Chondrocyte (in vitro differentiated cells): ENCODE measurements at places on chromosomes 16 and 17. TPM values are rescaled to one million over a fixed set of nuclear protein-coding genes. Genes with fewer than 3 reads are reported as not detected.

The TEX14 gene
- 0.05 to 0.08 TPM in 2 of 3 replicates, not detected in the other for total RNA-seq

The TRPV2 gene
- total RNA-seq, result 1.6 to 47.6 TPM (median 43.5 TPM) in 3 replicates

The WNT9B gene
- not detected in 3 replicates for total RNA-seq

DNA sequence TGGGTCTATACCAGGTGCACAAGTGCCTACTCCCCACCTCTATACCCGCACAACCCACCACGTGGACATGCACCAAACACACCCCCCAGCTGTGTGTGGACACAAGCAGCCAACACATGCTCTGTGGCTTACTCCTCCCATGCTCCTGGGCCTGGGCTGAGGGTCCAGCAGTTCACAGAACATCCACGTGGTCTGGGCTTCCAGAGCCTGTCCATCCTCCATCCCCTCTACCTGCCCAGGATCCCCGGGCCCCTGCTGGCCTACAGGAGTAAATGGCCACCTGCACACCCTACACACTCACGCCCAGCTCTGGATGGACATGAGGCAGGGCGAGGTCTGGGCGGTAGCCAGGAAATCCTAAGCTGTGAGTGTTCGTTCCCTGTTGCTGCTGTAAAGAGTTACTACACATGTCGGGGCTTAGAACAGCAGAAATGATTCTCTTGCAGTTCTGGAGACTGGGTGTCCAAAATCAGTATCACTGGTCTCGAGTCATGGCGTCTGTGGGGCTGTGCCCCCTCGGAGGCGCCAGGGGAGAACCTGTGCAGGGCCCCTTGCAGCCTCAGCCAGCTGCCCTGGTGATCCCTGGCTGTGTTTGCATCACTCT lies 15.0 kb upstream of the RAI1 start:
- peaks cover 10% of the 10 kb centered on the region for H3K4me1 ChIP-seq
- H3K36me3 ChIP-seq, result no peaks in the 10 kb centered on the region
- H3K4me3 ChIP-seq, result no peak overlapping the region

- peaks cover 13% of the 10 kb centered on the region for H3K4me1 ChIP-seq
- no peak for DNase-seq
- H3K36me3 ChIP-seq, result no peaks in the 10 kb centered on the region
- H3K27me3 ChIP-seq, result no peaks in the 10 kb centered on the region
Measured at GRCh38 chr16:56787167-56787566, 57.2 kb downstream of the NUP93 start.

GRCh38 chr17:69555056-69555455 lies 140.6 kb downstream of the MAP2K6 start:
- H3K27me3 ChIP-seq, result no peaks in the 10 kb centered on the region
- H3K4me1 ChIP-seq, result no peaks in the 10 kb centered on the region
- no peak for DNase-seq
- no peak overlapping the region for H3K27ac ChIP-seq

DNA sequence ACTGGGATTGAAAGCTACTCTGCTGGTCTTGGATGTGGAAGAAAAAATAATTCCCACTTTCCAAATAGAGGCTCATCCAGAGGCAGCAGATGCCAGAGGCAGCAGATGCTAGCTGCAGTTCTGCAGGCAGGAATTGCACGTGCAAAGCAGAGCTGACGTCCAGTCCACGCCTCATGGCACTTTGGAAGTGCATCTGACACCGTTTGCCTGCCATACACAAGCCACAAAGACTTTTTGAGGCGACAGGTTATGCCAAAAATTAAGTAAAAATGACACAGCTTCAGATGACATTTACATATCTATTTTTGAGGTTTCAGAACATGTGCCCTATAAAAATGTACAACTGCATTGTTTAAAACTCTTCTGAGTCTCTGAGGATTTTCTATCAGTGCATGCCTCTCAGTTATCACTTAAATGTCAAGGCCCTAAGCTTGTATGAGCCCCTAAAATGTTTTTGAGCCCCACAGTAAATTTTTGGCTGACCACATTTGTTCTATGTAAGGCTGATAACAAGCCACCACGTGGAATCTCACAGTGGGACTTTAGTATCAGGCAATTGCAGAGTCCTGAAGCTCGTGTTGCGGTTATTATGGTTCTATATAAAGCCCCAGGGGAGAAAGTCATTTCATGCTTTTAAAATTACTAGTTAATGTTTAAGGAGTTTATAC lies 239.2 kb downstream of the PRKCA start:
- no peak overlapping the region for H3K4me3 ChIP-seq
- H3K27me3 ChIP-seq, result no peaks in the 10 kb centered on the region
- peaks cover 72% of the 10 kb centered on the region for H3K4me1 ChIP-seq
- H3K27ac ChIP-seq, result peak overlapping the region; percentile 94
- no peaks in the 10 kb centered on the region for H3K36me3 ChIP-seq

DNA sequence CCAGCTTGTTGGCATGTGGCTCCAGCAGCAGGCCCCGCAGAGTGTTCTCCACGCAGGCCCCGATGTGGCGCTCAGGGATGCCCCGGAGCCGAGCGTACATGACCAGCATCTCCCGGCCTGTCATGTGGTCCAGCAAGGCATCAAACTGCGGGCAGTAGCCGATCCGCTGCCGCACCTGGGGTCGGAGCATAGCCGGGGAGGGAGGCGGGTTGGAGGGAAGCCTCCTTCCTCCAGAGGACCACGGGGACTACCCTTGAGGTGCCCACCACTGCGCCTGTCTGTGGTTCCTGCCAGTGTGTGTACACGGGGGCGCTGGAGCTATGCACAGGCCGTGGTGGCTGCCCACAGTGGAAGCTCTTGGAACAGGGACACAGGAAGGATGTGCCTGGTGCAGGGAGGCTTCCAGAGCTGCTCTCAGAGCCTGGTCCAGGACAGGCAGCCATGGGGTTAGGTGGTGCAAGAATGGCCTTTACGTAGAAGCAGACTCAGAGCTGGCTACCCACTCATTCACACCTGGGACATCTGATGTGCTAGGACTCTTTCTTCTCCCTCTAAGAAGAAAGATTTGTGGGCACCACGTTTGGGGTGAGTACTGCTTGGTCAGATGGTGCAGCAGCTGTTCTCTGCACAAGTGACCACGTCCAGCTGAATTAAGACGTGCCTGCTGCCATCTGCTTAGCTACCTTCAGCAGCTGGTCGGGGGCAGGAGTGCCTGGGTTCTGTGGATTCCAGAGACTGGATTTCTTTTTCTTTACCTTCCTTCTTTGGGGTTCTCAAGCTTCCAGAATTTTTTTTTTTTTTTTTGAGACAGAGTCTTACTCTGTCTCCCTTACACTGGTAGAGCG lies 11.3 kb upstream of the RNPS1 start:
- H3K27ac ChIP-seq, result no peak overlapping the region
- H3K4me3 ChIP-seq, result no peak overlapping the region
- peak; percentile 90 for DNase-seq
- peaks cover 2% of the 10 kb centered on the region for H3K4me1 ChIP-seq

DNA sequence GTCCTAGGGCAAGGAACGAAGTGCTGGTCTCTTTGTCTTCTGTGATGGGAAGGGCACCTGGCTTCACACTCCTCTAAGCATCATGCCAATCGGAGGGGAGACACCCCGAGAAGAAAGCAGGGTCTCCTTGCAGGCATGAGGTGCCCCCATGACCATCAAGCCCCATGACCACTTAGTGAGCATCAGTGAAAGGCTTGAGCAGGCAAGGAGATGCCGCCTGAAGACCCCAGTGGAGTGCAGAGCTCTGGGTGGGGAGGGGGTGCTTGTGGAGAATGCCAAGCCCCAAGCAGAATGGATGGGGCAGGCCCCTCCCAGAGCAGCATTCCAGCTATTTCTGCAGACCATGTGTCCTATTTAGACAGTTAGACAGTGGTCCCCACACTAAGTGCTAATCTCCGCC lies 232.7 kb upstream of the TNRC6C start:
- peaks cover 28% of the 10 kb centered on the region for H3K4me1 ChIP-seq
- peaks cover 4% of the 10 kb centered on the region for H3K36me3 ChIP-seq
- H3K27me3 ChIP-seq, result peaks cover 14% of the 10 kb centered on the region
- no peak overlapping the region for H3K4me3 ChIP-seq
